ENCODE measurements at places on chromosomes 6 and 20.

GRCh38 chr6:47414423-47415167 is 63.0 kb upstream of the CD2AP start:
- DNase-seq: no peak

DNA sequence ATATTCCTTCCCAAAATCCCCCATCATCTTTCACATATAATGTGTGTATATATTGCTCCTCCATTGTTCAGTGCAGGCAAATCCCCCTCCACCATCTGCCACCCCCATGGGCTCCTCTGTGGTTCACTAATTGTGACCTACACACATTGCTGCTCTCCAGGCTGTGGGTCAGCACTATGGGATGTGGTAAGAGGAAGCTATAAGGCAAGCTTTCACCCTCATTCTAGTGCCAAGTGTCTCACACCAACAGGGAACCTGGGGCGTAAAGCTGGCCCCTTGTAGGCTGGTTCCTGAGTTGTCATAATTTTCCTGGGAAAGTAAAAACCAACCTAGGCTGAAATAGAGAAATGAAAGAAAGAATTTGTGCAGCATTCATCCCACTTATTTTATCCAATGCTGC is 16.8 kb downstream of the FKBP1A start:
- DNase-seq: no peak

DNA sequence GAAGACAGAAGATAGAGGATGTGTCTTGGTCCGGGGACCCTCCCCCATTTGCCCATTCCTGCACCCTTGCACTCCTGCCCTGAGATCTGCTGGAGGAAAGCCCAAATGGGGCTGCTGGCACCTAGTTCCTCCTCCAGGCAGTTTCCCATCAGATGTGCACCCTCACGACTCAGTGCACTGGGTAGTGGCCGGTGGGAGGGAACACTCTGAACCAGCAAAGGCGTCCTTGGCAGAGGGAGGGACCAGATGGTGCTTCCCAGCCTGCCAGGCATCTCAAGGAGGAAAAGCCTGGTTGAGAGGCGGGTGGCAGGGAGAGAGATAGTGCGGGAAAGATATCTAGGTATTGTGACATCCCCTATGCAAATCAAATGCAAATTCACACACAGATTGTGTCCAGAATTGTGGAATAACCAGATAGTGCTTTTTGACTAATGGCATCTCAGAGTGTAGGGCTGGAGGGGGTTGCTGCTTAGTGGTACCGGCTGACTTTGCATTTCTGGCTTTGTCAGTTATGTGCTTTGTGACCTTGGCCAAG is 19.5 kb downstream of the TMEM151B start:
- no peak for DNase-seq

DNA sequence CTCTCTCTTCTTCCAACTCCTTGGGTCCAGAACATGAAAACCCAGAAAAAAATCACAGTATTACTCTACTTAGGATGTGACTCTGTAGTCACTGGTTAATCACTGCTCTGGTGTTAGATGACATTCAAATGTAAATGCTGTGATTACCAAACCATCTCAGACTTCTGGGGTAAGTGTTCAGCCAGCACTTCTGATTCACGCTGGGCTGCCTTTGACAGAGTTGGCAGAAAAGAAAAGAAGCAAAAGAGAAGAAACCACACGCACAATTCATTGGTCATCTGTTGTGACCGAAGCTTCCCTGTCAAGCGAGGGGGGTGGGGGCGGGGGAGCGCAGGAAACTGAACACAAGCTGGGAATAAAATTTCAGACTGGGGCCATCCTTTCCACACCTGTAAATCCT is 82.7 kb downstream of the PSMG4 start:
- DNase-seq: no peak

DNA sequence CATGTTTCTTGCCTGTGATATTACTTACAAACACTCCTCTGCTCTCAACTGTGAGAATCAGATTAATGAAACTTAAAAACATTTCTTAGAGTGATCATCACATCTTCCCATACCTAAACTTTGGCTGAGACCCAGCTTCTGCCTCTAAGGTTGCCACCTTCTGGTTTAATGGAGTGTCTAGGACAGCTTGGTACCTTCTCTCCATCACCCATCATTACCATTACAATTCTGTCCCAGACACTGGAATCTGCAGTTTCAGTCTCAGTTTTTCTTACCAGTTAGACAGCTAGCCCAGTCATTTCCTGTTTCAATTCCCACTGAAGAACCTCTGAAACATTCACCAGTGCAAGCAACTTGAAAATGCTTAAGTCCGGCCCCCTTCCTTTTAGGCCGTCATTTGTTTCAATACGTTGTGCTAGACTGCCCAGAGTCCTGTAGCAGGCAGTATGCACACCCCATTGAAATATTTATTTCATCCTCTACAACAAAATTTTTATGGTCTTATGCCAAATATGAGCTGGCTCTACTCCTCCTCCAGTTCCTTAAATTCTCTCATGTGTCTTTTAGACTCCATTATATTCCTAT is 107.0 kb upstream of the FOXO3 start:
- peak; percentile 11 for DNase-seq

GRCh38 chr6:18380158-18380836 is 6.9 kb upstream of the RNF144B start:
- no peak for DNase-seq

GRCh38 chr6:158232316-158233213 is 64.4 kb downstream of the GTF2H5 start:
- DNase-seq: no peak

GRCh38 chr20:4763261-4763660 is 41.6 kb downstream of the PRND start:
- no peak for DNase-seq

Data from AG04450 (cell line).